ENCODE measurements at places on chromosomes 2 and 18.

DNA sequence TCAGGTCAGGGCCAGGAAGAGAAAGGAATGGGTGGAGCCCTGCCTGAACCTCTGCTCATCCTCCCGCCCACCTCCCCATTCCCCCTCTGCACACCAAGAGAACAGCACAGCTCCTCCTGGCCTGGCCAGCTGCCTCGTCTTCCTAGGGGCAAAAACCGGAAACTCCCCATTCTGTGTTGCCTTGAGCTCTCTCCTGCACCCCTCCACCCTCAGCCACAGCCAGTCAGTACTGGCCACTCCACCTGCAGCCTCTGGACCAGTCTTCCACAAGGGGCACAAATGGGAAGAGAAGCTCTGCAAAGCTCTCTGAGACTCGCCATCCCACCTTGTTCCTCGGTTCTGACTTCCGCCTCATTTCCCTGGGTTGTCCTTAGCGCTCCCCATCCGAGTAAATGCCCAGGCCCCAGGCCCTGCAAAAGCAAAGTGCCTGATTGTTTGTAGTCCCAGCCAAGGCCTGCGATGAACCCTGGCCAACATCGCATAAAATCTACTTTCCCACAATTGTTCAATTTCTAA lies 39.3 kb upstream of the SLC35G4 start:
- no peak for DNase-seq

- no peak for DNase-seq
These were observed 290.2 kb upstream of the PARD3B start for GRCh38 chr2:204255071-204255470.

DNA sequence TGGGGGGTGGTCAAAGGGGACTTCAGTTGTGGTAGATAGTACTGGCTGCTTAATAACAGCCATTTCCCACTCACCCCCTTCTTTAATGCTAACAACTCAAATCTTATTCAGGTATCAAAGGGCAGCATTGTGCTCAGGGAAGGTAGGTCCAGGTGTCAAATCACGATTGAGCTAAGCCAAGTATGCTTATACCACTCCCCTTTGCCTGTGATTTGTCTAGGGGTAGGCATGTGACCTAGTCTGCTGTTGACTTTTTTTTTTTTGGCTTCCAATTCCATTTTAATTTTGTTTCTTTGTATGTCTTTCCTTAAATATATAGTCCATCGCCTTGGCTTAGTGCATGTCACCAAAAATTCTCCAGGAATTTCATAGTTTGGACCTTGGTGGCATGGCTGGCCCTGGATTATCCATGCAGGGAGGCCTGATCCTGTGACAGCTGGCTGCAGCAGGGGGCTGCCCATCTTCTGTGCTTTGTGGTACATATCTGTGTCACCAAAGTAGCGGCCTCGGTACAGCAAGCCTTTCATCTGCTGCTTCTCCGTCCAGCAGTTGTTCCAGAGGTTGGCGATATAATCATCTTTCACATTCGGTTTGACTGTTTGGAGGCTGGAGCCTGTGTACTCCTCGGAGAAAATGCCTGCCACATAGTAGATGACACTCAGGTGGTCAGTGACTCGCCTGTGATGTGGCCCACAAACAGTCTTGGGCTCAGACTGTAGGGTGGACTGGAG lies 68.1 kb upstream of the SPRED2 start:
- no peak for DNase-seq

GRCh38 chr2:25281941-25282340 lies 59.8 kb downstream of the DNMT3A start:
- no peak for DNase-seq

DNA sequence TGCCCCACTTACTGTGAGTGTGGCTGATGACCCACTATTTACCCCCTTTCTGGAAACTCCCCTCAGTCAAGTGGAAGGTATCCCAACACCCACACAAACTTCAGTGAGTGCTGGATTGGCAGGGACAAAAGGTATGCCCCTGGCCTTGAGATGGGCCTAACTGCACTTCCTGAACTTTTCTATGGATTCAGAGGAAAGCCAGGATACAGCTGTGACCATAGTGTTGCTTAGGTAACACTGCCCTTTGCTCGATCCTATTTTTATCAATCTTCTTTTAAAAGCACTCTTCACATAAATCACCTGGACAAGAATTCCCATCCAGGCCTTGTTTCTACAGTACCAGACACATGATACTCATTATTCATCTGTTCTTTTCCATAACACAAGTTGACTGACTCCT lies 671.5 kb upstream of the SLC8A1 start:
- DNase-seq = no peak

- DNase-seq = no peak
These were observed 234.5 kb downstream of the LDLRAD4 start for GRCh38 chr18:13452871-13453680.

DNA sequence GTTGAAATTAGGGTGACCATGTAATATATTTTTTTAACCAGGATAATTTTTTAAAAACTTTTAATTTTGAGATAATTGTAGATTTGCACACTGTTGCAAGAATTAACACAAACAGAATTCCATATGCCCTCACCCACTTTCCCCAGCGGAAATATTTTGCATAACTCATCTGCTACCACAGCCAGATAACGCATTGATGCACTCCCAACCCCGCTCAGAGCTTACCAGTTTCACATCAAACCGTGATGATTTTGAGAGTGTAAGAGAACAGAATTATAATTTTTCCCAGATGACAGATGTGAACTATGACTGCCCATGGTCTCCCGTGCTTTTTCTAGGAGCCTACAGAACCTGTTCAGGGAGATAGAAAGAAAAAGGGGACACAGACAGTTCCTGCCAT lies 35.2 kb upstream of the LDLRAD4 start:
- DNase-seq = no peak

- no peak for DNase-seq
These were observed 450.4 kb downstream of the TGIF1 start for GRCh38 chr18:3900327-3900726.

DNA sequence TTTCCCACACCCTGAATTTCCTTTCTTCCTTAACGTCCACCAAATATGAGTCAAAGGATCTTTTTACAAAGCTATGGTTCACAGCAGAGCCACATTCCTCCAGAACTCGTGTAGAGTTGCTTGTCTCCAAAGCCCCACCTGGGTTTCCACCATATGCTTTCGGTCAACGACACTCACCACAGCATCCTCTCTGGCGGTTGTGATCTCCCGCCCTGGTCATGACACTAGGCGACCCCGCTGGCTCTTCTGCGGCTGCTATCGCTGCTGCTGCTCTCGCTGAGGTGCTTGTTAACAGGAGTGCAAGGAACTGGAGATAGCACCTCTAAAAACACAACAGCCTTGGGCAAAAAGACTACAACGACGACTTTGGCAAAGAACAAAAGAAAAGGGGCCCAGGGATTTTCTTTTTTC lies 340 bp downstream of the SLC40A1 start:
- no peak for DNase-seq

- no peak for DNase-seq
These were observed 21.8 kb downstream of the CWC22 start for GRCh38 chr2:179985163-179985820.

DNA sequence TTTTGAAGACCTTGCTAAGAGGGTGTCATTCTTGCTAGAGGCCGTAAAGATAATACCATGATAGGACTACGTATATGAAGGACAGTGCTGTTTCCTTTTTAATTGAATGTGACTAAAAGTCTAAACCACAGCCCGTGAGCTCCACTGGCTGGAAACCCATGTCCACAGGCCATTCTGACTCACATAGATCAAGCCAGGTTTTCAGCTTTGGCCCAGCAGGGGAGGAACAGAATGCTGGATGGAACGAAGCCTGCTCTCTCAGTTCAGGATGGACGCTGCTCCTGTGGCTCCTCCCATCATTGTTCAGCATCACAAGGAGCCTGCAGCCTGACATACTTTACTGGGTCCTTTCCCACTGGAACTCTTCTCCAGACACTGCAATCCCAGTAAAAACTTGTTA lies 47.6 kb downstream of the ALPK2 start:
- peak; percentile 87 for DNase-seq

DNA sequence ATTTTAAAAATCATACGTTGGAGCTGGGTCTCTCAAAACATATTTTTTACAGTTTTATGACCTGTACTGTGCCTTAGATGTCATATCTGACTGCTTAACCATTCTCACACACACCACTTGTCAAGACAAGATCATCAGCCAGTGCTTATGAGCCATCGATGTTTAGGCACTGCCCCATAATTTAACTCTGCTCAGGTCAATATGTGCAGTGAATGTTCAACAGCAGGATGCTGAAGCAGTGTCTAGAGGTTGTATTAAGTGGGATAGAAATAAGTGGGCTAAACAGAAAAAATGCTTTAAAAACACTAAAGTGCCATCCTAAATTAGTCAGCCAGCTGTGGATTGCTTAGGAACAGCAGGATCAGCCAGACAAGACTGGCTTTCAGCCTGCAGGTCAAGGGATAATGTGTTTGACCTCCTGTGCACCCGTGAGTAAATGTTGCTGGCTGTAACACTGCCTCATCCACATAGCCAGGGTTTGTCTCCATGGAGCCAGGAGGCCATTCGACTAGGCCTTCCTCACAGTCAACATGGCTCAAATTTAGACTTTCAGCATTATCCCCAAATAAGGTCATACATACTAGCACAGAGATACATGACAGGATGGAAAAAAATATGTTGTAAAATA lies 139.0 kb upstream of the NXPH2 start:
- DNase-seq = no peak

- no peak for DNase-seq
These were observed 85.9 kb downstream of the SKA1 start for GRCh38 chr18:50460716-50461115.

DNA sequence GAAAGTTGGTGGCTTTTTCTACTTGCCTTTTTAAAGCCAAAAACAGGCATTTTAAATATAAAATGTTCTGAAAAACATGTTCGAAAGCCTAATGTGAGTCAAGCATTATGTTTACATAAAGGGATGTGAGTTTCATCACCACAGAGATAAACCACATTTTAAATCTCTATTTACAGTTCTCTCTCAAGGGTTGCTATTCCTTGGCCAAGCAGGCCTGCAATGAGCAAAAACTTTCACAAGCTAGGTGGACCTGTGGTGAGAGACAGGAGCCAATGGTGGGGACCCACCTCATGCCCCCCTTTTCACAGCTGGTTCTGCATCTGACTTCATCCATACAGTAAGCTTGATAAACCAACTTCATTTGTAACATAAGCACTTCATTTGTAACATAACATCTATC lies 65.1 kb downstream of the CUL3 start:
- peak; percentile 43 for DNase-seq

Measured in AG09309 (cell line).